DMS53 (cell line): ENCODE measurements at places on chromosomes 13 and 19.

DNA sequence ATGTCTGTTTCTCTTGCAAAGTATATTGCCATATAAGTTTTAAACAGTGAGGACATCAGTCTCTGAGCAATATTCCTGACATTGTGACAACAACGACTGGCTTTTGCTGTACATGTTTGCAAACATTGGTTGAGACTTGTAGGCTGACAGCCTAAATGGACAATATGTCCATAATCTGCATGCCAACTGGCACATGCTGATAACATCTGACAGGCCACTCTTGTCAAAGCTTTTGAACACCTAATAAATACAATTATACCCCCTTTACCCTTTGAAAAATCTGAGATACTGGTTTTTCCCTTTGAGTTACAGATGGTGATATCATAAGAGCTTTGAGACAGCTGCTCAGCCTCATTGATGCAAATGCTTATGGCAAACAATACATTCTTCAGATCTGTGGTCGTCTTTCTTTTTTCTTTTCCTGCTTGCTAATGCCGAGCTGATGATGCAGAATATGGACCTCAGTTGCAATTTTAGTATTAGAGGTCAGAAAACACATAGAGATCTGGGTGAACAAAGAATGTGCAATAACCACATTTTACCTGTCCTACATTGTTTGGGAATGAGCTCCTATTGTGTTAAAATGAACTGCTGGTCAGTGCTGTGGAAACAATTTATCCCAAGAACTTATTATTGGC is 114.9 kb downstream of the RFC3 start:
- peak; percentile 14 for DNase-seq

DNA sequence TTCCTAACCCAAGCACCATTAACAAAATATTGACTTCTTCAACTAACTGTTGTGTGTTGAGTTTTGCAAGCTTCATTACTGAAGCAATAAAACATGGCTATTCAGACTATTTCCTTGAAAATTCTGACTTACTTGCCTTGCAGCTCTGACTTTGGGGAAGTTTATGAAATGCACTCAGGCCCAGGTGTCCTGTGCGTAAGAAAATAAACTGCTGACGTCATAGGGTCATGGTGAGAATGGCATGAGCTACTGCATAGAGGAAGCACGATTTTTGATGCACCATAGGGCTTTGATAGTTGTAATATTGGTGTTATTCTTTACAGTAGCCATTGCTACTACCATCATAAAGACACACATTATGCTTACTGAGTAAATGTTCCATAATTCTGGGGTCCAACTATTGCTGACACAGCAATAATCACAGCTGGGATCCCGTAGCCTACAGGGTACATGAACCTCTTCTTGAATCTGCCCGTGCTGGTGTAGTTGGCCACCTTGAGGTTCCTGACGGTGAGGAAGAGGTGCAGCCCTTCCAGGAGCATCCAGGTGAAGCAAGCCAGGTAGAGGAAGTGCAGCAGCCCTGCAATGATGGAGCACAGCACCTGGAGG is 57.9 kb downstream of the MBD3L2B start:
- no peak for DNase-seq

- DNase-seq: no peak
Measured at GRCh38 chr13:32525766-32526165, 12.8 kb downstream of the N4BP2L2 start.

DNA sequence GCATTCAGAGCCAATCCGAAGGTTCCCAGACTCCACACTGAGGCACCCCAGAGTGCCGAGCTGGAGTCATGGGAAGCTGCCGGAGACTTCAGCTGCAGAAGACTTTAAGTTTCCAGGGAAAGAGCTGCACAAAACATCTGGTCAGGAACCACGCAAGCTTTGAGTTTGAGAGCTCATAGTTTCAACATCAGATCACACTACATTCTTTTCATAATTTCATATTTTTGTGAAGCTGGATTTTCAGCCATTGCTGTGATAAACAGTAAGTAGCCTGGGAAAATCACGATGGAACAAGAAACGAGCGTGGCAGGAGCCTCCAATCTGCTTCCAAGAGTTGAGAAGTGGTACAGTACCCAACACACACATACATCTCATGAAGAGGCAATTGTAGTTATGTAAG is 25.5 kb upstream of the ATP12A start:
- no peak for DNase-seq

DNA sequence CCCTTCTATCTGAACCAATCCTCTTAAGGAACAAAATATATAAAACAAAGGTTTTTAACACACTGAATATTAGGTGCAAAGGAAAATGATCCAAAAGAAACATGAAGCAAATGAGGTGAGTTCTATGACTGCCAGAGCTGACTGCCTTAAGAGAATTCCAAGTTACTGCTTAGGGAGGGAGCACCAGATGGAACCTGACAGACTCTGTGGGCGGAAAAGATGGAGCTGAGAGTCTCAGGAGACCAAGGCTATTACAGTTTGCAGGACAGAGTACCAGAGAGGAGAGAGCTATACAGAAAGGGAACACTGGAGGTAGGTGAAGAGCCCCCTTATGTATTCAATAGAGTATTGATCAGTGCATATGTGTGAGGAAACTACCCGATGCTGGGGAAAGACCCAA is 87.2 kb downstream of the B3GLCT start:
- no peak for DNase-seq

GRCh38 chr13:96769874-96770273 is 224.4 kb downstream of the OXGR1 start:
- no peak for DNase-seq

DNA sequence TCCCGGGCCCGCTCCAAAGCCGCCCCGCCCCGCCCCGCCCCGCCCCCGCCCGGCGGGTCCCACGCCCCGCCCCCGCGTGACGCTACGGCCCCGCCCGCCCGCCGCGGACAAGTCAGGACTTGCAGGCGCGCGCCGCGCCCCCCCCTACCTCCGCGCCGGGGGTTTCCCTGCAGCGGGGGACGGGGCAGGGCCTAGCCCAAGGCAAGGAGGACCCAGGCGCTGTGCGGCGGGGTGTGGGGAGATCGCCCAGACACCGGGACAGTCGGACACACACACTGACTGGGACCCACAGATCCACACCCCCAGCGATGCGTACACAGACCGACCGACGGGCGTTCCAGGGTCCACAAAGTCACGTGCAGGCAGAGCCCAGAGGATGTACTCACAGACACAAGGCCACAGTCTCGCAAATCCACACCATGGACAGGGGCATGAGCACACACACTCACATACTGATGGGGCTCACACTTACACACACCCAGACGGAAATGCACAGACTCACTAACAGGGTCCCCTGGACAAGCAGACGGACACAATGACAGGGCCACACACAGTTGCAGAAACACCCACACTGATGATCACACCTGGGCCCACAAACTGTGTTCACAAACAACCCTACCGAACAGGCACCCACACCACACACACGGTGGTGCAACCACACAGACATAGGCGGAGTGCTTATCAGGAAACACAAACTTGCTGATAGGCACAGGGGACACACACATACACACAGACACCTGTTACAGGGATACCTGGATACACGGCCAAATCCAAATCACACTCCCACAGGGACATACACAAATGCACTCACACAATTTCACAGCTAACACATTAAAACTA is 436 bp upstream of the BBC3 start:
- DNase-seq: peak; percentile 93

- DNase-seq: peak; percentile 95
Measured at GRCh38 chr19:45881909-45882528, 3.9 kb downstream of the IRF2BP1 start.

DNA sequence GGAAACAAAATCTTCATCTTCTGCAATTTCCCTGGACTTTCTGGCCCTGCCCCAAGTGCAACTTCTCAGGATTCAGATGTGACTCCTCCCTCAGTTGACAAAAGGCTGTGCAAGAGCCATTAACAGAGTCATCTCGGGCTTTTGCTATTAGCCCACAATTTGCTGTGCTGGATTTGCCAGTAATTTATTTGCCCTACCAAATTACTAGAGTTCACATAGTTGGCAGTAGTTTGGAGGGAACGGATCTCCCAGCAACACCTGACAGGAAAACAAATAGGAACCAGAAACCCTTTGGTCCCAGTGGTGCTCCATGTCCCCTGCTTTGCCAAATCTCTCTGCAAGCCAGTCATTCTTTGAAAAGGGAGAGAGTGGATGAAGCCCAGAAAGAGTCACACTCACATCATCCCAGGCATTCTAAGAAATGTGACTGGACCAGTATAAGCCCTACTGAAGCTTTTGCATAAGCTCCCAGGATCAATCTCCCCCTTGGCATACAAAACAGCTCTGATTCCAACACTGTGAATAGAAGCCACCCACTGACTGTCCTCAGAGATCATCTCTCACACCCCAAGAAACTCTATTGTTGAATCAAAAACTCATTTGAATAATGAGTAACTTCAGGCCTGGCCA is 350.1 kb upstream of the NBEA start:
- peak; percentile 39 for DNase-seq

- no peak for DNase-seq
Measured at GRCh38 chr19:55901369-55902079, 30.6 kb downstream of the NLRP13 start.

- no peak for DNase-seq
Measured at GRCh38 chr19:18924684-18925213, 5.2 kb downstream of the DDX49 start.

- DNase-seq: no peak
Measured at GRCh38 chr19:50341091-50341564, 12.0 kb upstream of the KCNC3 start.

GRCh38 chr19:8085598-8086408 is 33.2 kb downstream of the CCL25 start:
- DNase-seq: peak; percentile 88
